Activated naive CD4-positive, alpha-beta T cell treated with anti-CD3 and anti-CD28 coated beads for 36 hours (primary cell): ENCODE measurements at places on chromosomes 4 and X. TPM values are rescaled to one million over a fixed set of nuclear protein-coding genes. Genes with fewer than 3 reads are reported as not detected.

GUCY1A1 gene
- not detected for total RNA-seq

GRCh38 chr4:15148691-15149090 is 146.4 kb downstream of the CPEB2 start:
- H3K27ac ChIP-seq, result no peak overlapping the region
- H3K27me3 ChIP-seq, result peaks cover 9% of the 10 kb centered on the region
- DNase-seq, result no peak
- H3K4me3 ChIP-seq, result no peak overlapping the region
- no peaks in the 10 kb centered on the region for H3K4me1 ChIP-seq

- H3K27ac ChIP-seq, result no peak overlapping the region
- peaks cover 27% of the 10 kb centered on the region for H3K4me1 ChIP-seq
Measured at GRCh38 chr4:48668254-48669017, 111.6 kb downstream of the FRYL start.

DNA sequence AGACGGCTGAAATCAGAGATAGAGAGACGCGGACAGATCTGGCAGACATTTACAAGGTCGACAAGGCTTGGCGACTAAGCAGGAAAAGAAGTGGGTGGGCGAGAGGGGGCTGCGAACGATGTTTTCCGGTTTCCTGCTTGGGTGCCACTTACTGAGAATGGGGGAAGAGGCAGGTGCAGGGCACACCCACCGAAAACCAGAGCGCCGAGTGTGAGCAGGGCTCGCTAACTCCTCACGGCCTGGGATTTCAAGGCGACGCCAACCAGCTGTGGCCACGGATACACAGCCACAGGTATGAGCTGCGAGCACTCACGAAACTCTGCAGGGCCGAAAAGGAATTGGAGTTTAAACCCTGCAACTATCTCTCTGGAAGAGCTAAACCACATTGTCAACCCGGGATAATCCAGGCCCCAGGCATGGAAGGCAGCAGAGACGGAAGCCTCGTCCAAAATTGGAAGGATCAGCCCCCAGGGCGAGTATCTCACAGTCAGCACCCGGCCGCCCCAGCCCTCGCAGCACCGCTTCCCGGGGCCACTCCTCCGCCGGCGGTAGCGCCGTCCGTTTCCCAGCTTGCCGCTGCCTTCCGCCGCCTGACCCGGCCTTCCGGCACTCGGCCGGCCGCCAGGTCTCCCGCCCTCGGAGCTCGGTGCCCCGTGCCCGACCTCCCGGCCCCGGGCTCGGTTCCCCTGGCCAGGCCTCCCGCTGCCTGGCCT is 778 bp downstream of the CASP3 start:
- H3K4me3 ChIP-seq, result peak overlapping the region; percentile 85
- H3K27me3 ChIP-seq, result no peaks in the 10 kb centered on the region
- H3K36me3 ChIP-seq, result peaks cover 18% of the 10 kb centered on the region
- H3K27ac ChIP-seq, result peak overlapping the region; percentile 90

GRCh38 chr4:36360755-36361154 is 79.3 kb downstream of the DTHD1 start:
- DNase-seq, result no peak
- H3K4me1 ChIP-seq, result no peaks in the 10 kb centered on the region
- no peaks in the 10 kb centered on the region for H3K27me3 ChIP-seq
- H3K4me3 ChIP-seq, result no peak overlapping the region
